ENCODE measurements at places on chromosomes 4 and X.

GRCh38 chr4:11426731-11427120 is 2.0 kb downstream of the HS3ST1 start:
- no peak for DNase-seq

- DNase-seq, result no peak
Observed at GRCh38 chr4:151472711-151473110, 63.7 kb downstream of the FHIP1A start.

DNA sequence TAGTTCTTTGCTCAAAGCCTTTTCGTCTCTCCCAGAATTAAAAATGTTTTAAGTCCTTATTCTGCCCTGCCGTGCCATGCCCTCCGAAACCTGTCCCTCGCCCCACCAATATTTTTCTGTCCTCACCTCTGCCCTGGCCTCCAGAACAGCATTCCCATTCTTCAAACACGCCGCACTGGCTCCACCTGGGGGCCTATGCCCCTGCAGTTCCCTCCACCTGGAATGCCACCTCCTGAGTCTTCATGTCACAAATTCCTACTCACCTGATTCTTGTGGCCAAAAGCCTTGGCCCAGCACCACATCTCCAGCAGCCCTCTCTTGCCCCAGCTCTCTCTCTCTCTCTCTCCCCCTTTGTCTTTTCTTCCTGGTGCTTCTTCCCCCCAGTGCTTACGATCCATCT is 91.6 kb downstream of the APBB2 start:
- DNase-seq, result no peak

DNA sequence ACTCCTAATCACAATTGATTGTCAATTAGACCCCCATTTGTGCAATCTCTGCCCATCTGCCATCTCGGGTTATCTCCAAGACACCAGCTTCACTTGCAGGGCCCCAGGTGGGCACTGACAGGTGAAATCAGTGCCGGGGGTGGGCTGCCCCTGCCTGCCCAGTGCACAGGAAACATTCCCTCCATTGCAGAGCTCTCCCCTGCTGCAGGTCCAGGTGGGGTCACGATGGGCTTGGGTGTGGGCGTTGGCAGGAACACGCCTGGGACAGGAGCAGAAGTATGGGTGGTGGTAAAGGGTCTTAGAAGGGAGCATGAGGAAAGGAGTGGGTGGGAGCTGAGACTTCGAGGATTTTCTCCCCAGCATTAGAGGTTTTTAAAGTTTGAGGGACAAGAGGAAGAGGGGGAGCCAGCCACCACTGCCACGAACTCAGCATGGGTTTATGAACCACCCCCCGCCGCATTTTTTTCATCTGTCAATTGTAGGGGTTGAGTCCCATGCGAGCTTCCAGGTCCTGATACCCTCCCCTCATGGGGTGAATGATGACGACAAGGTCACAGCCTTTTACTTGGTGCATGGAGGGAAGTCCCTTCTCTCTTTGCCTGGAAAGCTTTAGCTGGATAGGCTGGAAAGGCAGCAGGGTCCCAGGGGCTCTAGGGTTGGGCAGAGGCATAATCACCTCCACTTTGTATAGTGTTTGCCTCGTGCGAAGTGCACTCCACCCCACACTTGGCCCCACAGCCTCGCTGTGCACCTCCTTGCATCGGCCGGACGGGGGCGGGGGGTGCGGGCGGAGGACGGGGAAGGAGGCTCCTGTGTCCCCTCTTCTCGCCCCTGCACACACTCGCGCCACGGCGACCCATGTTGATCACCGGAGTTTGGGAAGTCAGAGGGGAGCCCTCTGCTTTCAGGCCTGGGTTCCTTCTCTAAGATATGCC is 3.5 kb upstream of the NKX1-1 start:
- DNase-seq, result no peak

- DNase-seq, result no peak
Observed at GRCh38 chr4:41144812-41145211, 69.5 kb downstream of the APBB2 start.

- no peak for DNase-seq
Observed at GRCh38 chr4:11912886-11913285, 484.2 kb upstream of the HS3ST1 start.

GRCh38 chr4:33116871-33117270 is 2396.7 kb downstream of the PCDH7 start:
- no peak for DNase-seq

- DNase-seq, result no peak
Observed at GRCh38 chrX:111168314-111168713, 72.3 kb downstream of the PAK3 start.

DNA sequence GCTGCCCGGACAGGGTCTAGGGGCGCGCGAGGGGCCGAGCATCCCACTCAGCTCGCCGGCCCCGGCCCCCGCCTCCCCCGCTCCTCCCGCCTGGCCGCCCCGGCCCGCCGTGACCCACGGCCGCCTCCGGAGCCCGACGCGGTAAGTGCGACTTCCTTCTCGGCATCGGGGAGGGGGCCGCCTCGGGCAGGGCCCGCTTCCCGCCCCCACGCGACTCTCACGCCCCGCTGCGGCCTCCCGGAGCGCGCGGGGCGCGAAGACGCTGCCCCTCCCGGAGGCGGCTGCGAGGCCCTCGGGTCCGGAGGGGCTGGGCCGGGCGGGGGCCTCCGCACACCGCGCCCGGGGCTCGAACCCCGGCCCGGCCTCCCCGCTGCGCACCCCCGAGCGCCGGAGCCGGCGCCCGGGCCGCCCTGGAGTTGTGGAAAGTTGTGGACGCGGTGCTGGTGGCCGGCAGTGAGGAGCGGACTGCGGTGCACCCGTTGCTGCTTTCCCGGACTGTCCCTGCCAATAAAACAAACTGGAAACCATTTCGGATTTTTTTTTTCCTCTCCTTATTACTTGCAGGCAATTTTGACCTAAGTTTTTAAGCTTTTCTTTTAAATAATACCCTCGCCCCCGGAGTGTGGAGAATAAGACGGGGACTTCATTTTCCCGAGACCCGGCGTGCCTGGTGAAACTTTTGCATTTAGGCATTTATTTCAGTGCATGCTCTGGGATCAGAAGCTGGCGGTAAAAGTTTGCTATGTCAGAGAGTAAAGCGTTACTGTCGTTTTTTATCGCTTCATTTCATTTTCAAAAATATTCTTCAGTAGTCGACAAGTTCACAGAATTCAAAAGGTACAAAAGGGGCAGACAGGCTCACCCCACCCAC is 13.0 kb upstream of the TMEM156 start:
- no peak for DNase-seq

DNA sequence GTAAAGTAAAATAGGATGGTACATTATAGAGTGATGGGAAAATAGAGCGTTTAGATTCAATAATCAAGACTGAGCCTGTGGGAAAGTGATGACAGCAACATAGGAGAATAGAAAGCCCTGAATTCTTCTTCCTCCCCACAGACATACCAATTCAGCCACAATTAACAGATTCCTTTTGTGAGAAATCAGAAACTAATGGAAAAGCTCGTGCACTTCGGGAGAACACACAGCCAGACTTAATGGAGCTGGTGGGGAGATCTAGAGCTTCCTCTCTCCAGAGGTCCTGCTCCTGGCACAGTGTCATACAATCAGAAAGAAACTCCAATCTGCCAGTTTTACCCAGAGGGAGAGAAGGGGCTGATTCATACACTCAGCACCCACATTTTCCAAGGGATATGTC is 676.3 kb upstream of the BOD1L1 start:
- no peak for DNase-seq

- DNase-seq, result no peak
Observed at GRCh38 chr4:154485127-154485773, 6.3 kb downstream of the DCHS2 start.

- no peak for DNase-seq
Observed at GRCh38 chr4:32472918-32473317, 1752.7 kb downstream of the PCDH7 start.

DNA sequence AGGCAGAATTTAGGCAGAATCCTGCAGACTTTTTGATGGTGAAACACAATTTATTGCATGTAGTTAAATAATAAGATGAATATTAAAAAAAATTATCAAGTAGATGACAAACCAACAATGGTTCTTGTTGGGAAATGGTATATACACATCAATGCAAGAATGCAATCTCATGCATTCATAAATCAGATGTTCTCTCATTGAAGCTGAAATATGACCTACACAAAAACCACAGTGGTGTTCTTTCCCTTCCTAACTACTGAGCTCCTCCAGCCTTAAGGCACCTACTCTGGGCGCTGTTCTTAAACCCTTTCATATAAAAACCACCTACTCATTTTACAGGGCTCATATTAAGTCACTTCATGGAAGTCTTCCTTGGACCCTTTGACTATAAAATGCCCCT is 64.1 kb downstream of the ANTXR2 start:
- DNase-seq, result no peak

GRCh38 chrX:139890991-139891700 is 41.7 kb downstream of the ATP11C start:
- DNase-seq, result no peak
